ENCODE measurements at places on chromosomes 7 and 10.

DNA sequence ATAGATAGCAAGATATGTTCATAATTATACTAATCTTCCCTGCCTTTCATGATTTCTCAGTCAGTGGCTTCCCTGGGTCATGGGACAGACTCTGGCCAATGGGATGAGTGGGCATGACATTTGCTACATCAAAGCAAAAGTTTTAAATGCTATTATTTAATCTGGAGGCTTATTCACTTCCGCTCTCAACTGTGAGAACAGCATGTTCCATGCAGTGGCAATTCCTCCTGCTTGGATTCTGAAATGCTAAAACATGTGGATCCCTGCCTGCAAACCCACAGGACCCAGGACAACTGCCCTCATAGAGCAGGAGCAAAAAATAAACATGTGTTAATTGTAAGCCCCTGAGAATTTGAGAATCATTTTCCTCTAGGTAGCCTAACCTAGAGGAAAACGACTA lies 1412.4 kb upstream of the CELF2 start:
- DNase-seq, result no peak

- no peak for DNase-seq
These were observed 149.3 kb downstream of the TCERG1L start for GRCh38 chr10:131162211-131162610.

DNA sequence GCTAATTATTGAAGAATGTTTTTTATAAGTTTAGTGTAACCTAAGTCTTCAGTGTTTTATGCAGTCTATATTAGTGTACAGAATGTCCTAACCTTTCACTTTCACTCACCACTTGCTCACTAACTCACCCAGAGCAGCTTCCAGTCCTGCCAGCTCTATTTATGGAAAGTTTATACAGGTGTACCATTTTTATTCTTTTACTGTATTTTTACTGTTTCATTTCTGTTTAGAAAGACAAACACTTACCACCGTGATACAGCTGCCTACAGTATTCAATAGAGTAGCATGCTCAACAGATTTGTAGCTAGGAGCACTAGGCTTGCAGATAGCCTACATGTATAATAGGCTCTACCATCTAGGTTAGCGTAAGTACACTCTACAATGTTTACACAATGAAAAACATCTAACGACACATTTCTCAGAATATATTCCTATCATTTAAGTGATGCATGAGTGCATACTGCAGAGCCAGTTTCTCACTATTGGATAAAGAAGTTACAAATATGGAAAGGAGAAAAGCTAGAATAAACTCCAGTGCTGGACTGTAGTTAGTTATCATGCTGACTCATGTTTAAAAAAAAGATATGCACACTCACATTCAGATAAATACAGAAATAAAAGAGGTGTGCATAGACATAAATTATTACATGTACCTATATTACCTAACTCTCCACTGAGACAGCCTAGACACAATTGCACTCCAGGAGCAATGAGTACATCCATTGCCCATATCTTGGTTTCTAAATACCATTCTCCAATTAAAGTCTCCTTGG lies 30.4 kb downstream of the STEAP1B start:
- DNase-seq, result peak; percentile 96

GRCh38 chr7:80187727-80188126 lies 53.1 kb downstream of the GNAI1 start:
- no peak for DNase-seq

DNA sequence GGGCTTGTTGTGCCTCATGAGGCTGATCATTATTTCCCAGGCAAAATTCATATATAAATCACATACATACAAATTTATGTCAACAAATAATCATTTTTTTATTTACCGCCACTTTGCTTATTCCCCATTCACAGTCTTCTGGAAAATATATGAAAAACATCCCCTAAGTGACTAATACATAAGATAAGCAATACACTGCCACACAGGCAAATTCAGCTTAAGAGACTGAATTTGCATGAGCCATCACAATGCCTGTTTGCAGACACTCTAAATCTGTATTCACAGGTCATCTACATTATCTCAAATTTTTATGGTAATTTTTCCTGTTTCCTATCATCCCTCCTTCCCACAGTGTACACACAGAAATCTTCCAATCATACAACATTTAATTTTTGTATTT lies 13.2 kb downstream of the OSBPL3 start:
- no peak for DNase-seq

DNA sequence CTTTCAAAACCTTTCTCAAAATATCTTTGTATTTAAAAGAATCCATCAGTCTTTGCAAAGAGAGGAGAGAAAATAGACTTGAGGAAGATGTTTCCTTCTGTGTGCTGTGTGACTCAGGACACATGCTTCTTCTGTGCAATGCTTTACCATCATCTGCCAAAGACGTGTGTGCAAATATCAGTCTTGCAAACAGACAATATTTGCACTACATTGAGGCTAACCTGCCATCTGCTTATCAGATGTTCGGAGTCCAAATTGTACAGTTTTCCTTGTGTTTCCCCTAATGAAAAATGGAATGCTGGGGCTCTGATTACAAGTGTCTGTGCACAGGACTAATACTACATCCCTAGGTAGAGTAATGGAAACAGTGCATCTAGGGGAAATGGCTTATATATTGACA lies 353.1 kb upstream of the LRRTM3 start:
- DNase-seq, result peak; percentile 6

GRCh38 chr10:10788761-10789160 lies 228.9 kb upstream of the CELF2 start:
- no peak for DNase-seq

DNA sequence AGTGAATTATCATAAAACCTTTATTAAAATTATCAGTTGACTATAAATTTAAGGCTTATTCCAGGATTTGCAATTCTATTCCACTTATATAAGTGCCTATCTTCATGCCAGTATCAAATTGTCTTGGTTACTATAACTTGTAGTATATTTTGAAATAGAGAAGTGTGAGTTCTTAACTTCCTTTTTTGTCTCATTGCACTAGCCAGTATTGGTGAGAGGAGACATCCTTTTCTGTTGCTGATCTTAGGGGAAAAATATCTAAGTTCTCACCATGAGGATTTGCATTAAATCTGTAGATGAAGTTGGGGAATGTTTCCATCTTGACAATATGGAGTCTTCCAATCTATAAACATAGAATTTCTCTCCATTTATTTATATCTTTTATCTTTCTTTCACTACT lies 104.2 kb upstream of the MKI67 start:
- DNase-seq, result no peak

GRCh38 chr10:132508581-132509443 lies 28.8 kb upstream of the INPP5A start:
- no peak for DNase-seq

GRCh38 chr10:38159004-38159403 lies 64.9 kb downstream of the ZNF37A start:
- no peak for DNase-seq

DNA sequence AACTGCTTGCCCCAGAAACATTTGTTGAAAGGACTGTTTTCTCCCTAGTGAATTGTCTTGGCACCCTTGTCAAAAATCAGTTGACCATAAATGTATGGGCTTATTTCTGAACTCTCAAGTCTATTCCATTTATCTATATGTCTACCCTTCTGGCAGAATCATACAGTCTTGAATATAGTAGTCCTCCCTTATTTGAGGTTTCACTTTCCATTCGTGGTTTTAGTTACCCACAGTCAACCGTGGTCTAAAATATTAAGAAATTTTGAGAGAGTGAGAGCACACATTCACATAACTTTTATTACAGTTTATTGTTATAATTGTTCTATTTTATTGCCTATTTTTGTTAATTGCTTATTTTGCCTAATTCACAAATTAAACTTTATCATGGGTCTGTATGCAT lies 17.4 kb upstream of the CEP41 start:
- DNase-seq, result no peak

GRCh38 chr7:104552102-104552501 lies 223.7 kb downstream of the LHFPL3 start:
- DNase-seq, result no peak

GRCh38 chr10:32943854-32944661 lies 14.0 kb downstream of the ITGB1 start:
- no peak for DNase-seq

GRCh38 chr10:70604106-70604505 lies 1.6 kb upstream of the PRF1 start:
- no peak for DNase-seq

GRCh38 chr7:71361451-71362032 lies 229.6 kb downstream of the GALNT17 start:
- no peak for DNase-seq

DNA sequence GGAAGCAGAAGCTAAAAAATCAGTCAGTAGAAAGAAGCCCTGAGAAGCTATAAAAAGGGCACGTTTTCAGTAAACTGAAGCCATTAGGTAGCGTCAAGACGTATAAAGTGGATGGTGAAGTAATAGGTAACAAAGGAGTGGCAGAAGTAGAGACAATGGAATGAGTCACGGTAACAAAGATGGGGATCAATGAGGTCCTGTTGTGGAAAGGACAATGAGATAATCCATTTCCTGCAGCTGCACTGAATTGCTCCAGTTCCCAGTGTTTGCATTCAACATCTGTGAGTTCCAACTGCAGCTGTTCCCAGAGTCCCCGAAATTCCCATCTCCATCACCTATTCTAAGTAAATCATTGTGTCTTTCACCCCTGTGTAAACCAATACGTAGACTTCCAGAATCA lies 4.8 kb upstream of the HYCC1 start:
- no peak for DNase-seq

- no peak for DNase-seq
These were observed 210.0 kb downstream of the SEMA3A start for GRCh38 chr7:83984591-83984990.

- DNase-seq, result no peak
These were observed 7.3 kb upstream of the PCDH15 start for GRCh38 chr10:54808186-54808935.

DNA sequence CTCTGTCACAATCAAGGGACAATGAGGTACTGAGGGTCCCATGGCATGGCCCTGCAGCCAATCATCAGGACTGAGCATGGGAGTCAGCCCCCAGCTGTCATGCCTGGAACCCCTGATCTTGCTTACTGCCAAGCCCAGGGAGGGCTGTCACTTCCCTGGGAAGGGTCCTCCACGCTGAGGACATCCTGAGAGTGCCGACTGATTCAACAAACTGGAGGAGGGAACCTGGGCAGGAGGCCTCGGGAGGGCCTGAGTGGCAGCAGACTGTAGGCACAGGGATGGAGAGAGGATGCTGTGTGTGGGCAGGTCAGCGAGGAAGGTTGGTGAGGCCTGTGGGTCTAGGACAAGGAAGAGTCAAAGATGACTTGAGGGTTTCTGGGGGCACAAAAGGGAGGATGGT lies 154.3 kb downstream of the ZNF248 start:
- DNase-seq, result no peak

DNA sequence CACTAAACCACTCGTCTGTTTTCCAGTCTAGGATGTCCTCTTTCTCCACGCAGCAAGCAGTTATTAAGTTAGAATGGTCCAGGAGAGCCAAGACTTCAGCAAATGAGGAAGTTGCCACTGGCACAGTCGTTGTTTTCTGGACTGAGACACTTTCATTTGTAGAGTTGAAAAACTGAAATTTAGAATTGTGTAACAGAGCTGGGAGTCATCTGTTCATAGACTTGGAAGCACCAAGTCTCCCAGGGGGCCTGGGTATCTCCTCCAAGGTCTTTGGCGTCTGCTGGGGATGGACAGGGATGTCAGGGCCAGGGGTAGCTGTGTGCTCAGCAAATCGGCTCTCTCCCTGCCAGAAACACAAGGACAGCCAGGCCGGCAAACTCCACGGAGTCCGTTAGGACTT lies 208.4 kb downstream of the FANK1 start:
- DNase-seq, result no peak

DNA sequence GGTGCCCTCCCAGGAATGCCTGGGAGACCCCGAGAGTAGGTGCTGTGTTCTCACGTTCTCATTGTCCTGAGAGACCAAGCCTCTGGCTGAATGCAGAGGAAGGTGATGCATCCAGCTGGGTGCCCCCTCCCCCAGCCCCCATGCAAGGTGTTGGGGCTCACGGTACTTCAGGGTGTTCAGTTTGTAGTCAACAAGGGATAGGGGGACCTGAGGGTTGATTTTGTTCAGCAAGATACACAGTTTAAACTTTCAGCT lies 60.4 kb upstream of the DUSP5 start:
- no peak for DNase-seq

- no peak for DNase-seq
These were observed 11.8 kb downstream of the OR9A2 start for GRCh38 chr7:143015084-143015483.

GRCh38 chr7:149733131-149733923 lies 40.1 kb downstream of the ZNF467 start:
- DNase-seq, result no peak

DNA sequence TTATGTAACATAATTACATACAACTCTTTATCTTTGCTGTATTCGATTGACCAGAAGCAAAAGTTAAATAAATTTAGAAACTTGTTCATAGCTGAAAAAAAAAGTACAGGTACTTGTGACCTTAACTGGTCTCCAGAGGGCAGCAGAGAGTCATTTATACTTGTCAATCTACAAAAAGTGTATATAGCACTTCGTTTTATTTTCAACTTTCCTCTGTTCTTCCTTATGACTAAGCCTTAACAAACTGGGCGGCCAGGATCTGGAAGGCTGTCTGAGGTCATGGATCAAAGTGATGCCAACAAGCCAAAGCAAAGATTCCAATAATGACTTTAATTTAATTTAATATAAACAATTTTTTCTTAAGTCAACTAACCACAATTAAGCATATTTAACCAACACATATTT lies 29.8 kb downstream of the C10orf67 start:
- peak; percentile 15 for DNase-seq

- peak; percentile 8 for DNase-seq
These were observed 39.7 kb upstream of the TEX47 start for GRCh38 chr7:88835147-88835728.

- no peak for DNase-seq
These were observed 4.6 kb upstream of the INPP5A start for GRCh38 chr10:132532749-132533560.

DNA sequence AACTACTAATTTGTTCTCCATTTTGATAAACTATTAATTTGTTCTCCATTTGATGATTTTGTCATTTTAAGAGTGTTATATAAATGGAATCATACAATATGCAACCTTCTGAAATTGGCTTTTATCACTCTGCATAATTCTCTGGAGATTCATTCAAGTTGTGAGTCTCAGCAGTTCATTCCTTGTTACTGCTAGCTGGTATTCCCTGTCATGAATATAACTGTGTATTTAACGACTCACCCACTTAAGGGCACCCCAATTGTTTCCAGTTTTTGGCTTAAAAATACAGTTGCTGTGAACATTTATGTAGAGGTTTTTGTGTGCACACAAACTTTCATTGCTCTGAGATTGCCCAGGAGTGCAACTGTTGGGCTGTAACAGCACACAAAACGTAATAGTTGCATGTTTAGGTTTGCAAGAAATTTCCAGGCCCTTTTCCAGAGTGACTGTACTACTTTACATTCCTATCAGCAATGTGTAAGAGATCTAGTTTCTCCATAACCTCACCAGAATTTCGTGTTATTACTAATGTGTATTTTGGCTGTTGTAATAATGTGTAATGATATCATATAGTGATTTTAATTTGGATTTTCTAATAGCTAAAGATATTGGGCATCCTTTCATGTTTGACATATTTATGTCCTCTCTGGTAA lies 153.2 kb upstream of the ADCY1 start:
- no peak for DNase-seq

DNA sequence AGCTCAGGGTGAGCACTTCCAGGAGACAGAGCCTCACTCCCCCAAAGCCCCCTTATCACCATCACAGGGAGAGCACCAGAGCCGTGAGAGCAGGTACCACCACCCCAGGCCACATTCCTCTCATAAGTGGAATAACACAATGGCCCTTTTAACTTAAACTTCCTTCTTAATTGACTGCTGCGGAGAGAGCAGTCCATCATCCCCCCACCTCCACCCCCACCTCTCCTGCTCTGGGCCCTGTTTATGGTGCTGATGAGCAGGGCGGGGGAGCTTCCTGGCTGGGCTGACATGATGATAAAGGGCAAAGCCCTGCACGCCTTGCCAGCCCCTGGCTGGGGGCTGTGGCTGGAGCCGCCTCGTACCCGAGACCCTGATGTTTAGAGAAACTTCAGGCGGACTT lies 81.4 kb upstream of the PODXL start:
- no peak for DNase-seq

Data from NCI-H774 (cell line).